BE2C (cell line): ENCODE measurements at places on chromosomes 3 and 15.
A peak's percentile ranks its signal among the peaks of the same experiment; 100 is the strongest.

- DNase-seq, result no peak
Observed at GRCh38 chr3:86152620-86153019, 838.3 kb downstream of the VGLL3 start.

DNA sequence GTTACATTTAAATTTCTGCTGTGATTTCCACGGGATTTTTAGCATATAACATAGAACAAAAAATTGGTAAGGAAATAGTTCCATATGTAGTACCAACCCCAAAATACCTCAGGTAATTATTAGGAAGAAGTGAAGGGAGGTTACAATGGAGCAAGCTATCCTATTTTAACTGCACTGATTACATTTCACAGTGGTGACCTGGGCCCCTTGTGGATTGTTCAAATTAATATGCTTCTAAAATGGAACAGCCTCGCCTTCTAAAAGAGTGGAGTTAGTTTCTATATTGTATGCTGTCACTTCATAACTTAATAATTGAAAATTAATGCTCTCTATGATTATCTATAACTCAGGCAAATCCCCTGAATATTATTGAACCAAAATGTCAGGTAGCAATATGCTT lies 651.7 kb upstream of the GBE1 start:
- DNase-seq, result no peak

GRCh38 chr3:196700801-196701200 lies 11.2 kb downstream of the CEP19 start:
- DNase-seq, result no peak

- no peak for DNase-seq
Observed at GRCh38 chr3:170746175-170746942, 123.6 kb downstream of the RPL22L1 start.

DNA sequence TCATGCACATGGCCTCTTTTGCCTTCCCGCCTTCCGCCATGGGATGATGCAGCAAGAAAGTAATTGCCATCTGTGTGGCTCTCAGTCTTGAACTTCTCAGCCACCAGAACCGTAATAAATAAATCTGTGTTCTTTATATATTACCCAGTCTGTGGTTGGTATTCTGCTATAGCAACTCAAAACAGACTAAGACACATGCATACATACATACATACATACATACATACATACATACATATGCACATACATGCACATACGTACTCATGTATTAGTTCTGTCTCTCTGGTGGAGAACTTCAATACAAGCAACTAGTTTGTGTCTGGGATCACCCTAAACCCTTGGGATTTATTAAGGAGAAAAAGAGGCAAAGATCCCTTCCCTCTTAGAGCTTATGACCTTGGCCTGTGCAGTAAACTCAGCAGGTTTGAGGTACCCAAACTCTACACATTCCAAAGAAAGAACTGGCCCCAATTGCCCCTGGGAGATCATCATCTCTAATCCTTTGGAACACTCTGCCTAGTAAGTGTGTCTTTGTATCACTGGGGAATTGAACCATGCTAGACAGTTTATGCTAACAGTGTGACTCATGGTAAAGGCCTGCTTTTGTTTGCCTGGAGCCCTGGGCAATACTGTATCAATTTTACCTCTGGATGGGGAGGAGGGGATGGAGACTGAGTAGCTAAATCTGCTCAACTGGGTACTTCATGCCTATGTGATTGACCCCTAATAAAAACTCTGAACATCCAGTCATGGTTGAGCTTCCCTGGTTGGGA lies 115.6 kb upstream of the LMCD1 start:
- no peak for DNase-seq

DNA sequence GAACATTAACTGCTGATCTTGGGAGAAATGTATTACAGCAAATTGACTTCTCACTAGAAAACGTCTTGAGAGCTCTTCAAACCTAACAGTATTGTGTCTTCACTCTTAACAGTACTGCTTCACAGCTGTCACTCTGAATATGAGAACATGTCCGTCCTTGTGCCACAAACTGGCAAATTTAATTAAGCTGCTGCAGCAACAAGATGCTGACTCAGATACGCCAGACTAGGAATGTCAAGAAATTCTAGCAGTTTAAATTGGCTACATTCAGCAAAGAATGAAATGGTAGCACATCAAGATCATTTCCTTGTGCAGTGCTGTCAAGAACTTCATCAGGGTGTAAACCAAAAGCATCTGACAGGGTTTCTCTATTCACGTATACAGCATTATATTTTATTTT lies 7.6 kb downstream of the ICE2 start:
- peak; percentile 36 for DNase-seq

- no peak for DNase-seq
Observed at GRCh38 chr15:33742800-33743199, 225.5 kb upstream of the CHRM5 start.

- DNase-seq, result no peak
Observed at GRCh38 chr3:69926385-69926784, 73.1 kb upstream of the SAMMSON start.

- DNase-seq, result peak; percentile 86
Observed at GRCh38 chr3:116135457-116136085, 309.7 kb downstream of the LSAMP start.

DNA sequence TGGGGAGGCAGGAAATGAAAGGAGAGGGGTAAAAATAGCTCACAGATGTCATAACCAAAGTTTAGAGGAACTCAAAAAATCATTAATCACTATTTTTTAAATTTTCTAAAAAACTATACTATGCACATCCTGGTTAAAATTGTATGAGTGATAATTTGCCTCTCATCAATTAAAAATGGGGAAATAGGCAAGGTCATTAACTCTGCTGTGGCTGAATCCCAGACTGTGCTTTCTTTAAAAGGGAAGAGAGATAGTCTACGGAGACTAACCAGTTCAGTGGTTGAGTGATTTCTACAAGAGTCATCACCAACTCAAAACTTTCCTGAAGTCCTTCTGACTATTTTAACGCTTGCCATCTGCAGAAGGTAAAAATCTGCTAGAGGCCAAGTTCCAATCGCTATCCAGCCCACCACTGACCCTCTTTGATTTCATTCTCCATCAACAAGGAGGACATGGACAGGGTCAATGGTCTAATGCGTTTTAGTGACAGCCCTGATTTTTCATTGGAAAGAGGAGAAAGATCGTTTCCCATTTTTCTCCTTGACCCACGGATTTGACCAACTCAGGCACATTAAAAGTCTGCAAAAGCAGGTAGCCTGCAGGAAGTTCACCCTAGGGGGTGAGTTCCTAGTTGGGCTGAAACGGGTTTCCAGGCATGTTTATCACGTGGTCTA lies 850 bp downstream of the SUCLG2 start:
- DNase-seq, result no peak

DNA sequence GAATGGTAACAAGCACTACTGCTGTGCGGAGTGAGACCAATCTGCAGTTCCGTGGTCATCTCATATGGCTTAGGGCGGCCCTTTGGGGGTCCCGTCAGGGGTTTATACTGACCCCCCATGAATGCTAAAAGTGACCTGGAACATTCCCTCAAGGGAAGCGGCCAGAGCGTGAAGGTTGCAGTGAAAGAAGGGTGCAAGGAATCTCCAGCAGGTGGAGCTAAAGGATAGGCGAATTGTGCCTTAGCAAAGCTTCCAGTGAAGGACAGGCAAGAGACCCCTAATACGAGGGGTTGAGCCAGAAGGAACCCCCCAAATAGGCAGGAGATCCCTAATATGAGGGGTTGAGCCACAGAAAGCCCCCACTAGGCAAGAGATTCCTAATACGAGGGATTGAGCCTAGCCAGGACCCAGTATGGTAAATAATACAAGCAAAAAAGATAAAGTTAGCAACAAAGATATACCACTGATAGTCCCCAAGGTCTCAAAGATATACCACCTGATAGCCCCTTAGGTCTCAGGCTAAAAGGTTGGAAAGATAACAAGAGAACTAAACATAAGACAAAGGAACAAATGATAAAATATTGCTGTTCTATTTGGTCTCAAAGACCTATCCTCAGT lies 32.8 kb downstream of the ZNF589 start:
- DNase-seq, result peak; percentile 46

DNA sequence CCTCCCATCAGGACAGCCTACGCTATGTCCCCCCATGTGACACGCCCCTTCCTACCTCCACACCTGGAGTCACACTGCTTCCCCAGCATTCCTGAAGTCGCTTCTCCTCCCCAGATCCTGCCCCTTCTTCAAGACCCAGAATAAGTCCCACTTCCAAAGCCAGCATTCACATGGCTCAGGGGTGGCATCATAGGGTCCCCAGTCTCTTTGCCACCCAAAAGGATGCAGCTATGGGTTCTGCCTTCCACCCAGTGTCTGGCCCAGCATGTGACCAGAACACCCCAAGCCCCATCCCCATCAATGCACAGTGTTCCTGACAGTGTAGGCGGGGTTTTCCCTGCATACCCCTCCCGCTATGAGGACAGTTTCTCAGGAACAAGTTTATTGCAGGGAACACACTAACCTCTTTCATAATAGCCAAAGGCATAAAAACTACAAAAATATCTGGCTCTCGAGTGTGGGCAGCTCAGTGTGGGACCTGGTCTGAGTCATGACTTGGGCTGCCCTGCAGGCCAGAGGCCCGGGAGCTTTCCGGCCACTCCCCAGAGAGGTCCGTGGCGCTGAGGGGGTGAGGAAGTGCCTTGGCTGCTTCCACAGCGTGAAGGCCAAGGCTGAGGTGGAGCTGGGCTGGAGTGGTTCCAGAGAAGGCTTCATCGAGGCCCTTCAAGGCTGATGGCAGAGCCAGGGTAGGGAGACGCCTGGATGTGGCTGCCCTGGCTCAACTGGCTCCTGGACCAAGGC lies 5.8 kb downstream of the ISLR start:
- DNase-seq, result peak; percentile 37

DNA sequence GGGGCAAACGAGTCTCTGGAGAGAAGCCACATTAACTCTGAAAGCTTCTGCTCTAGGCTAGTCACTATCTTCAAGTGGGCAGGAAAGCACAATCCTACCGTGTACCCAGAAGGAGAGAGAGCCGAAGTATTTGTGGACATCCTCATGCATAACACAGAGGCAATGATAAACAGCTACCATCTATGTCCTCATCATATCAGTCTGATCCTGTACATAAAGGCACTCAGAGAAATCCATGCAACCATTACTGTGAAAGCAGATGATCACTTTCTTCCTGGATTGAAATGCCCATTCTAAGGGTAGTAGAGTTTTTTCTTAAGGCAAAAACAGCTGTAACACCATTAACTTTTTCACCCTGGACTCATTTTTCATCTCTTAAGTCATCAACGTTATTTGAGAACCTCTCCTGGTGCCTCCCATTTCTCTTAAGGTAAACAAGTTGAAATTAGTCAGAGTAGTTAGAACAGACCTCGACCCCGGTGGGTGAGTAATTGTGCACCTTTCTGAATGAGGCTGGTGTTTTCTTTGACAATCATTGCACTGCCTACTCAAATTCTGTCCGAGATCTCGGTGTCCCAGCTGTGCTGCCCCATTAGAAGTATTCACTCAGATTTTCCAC lies 327.4 kb downstream of the SHQ1 start:
- no peak for DNase-seq

DNA sequence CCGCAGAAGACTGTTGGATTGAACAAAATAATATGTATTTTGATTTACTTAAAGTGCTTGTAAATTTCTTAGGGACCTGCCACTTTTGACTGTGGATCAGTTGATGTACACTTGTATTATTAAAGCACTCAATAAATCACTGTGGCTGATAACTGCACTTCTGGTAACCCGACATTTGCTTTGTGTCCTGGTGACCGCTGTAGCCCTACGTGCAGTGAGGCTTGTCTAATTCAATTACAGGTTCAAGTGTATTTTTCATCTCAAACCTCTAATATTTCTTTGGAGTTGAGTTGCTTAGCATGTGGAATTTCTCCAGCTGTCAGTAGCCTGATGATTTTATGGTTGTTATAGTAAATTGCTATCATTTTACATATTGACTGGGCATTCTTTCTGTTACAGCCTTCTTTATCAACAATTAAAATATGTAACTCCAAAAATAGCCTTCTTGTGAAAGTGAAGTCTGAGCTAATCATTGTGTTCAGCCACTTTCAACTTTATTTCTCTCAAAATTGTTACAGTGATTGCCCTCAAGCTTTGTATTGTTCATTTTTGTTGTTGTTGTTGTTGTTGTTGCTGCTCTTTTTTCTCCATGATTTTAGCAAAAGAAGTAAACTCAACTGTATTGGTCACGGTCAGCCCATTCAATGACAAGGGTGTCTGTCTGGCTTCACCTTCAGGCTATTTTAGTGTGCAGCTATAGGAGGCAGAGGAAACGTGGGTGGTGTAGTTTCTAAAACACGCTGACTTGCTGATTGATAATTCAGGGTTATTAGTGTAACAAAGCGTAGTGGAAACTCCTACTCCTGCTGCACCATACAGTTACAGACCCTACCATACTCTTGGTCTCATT lies 215.1 kb upstream of the UBE2E1 start:
- DNase-seq, result peak; percentile 36
